ENCODE measurements at places on chromosomes 7 and 10.
A peak's percentile ranks its signal among the peaks of the same experiment; 100 is the strongest.

DNA sequence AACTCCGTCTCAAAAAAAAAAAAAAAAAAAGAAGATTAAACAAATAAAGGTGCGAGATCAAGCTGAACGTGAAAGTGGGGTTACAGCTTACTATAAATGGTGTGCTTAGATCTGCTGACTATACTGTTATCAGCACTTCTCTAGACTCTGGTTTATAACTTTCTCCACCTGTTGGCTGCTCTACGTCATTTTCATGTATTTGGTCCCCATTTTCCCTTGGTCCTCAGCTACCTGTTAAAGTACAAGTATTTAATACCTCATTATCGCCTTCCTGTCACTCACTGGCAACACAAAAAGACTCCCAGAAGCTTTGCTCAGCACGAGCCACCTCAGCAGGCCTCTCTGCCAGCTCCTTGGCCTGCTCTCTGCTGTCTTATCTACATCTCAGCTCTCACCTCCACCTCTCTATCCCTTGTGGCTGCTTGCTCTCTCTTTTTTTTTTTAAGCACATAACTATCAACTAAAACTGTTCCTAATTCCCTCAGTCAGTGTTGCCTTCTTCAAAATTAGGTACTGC lies 95.0 kb downstream of the ARMH3 start:
- DNase-seq: no peak

- DNase-seq: no peak
These were observed 107.2 kb upstream of the TCF7L2 start for GRCh38 chr10:112842832-112843360.

DNA sequence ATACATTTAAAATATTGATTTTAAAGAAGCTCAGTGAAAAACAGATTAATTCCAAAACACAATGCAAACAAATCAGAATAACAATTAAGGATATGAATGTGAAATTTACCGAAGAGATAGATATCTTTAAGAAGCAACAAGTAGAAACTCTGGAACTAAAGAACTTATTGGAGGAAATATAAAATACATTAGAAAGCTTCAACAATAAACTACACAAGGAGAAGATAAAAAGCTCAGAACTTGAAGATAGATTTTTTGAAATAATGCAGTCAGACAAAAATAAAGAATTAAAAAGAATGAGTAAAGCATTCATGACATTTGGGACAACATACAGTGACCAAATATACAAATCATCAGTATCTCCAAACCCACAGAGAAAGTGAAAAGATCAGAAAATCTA lies 43.2 kb downstream of the HIBADH start:
- no peak for DNase-seq

DNA sequence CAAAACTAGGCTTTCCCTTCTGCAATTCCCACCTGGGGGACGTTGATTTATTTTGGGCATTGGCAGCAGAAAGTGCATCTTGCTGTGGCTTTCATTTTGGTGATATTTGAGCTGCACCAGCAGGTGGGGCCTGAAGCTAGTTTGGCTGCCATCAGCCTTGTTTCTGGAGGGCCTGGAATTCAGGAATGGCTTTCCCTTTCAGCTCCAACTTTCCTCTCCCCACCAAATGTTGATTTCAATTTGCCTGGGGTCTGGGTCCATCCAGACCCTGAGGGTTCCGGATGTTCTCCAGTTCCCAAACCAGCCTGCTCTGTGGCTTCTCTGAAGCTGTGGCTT lies 640.4 kb downstream of the TYW1 start:
- no peak for DNase-seq

DNA sequence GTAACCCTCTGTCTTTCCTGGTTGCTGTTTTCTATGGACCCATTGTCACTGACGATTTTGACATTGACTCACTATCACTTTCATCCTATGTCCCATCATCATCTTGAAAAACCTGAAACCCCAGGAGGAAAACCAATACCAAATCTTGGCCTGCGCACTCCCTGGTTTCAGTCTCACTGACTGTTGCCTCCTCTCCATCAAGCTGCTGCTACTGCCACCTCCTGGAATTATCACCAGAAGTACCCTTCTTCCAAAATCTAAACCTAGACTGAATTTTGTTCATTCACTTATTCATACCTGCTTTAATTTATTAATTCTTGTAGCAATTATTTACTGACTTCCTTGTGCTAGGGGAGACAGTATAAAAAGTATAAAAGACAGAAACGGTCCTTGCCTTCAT lies 44.5 kb upstream of the ACBD5 start:
- DNase-seq: peak; percentile 6

- DNase-seq: no peak
These were observed 29.2 kb upstream of the CFAP46 start for GRCh38 chr10:132971448-132972148.

- no peak for DNase-seq
These were observed 62.5 kb downstream of the DAGLB start for GRCh38 chr7:6385110-6385781.

DNA sequence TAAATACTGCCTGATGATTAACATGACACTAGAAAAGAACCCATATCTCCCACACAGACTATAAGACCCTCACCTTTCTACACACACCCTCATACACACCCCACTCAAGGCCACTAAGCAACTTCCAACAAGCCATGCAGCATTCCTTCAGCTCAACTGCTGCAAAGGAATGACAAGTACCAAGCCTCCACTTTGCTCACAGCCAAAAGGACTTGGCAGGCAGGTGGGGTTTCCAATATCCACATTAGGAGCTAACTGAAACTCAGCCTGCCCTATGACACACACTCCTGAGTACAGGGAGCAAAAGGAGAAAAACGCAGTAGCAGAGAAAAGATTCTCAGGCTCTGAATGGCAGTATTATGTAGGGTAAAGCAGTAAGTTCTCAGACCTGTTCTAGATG lies 13.4 kb downstream of the USP54 start:
- no peak for DNase-seq

GRCh38 chr7:44738051-44738723 lies 10.5 kb upstream of the ZMIZ2 start:
- DNase-seq: no peak

- no peak for DNase-seq
These were observed 114.4 kb upstream of the TCERG1L start for GRCh38 chr10:131425752-131426533.

DNA sequence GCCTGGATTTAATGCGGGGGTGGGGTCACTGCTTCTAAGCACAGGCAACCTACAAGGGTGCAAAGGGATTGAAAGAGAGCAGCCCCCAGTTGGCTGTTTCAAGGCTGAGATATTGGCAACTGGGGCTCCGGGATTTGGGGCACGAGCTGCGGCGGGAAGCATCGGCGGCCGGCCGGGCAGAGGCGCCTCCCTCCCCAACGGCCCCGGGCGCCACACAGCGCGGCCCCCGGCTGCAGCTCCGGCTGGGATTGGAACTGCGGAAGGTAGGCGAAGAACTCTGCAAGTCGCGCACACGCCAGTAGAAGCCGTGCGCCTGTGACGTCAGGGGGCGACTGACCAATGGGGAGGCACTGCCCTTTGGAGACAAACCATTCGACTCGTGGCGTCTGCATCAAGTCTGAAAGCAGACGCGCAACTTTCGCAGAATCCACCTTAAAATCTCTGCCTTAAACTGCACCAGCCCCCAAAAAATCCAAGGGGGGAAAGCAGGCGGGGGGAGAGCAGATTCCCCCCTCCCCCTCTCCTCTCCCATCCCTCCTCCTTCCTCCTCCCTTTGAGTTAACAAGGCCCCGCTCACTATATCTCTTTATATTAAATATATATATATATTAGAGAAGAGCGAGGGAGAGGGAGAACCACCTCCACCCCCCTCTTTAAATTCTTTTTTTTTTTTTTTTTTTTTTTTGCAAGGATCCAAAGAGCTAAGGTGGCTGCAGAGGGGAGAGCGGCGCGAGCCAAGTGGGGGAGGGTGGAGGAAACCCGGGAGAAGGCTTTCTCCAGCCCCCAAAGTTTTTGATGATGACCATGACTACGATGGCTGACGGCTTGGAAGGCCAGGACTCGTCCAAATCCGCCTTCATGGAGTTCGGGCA lies at the start of gene DLX6:
TSS of gene DLX6 (plus strand) at position 371 of the 872 bp plus-strand sequence. CDS start at position 796, 425 bp downstream.
- peak; percentile 89 for DNase-seq

GRCh38 chr7:24701261-24702235 lies 55.7 kb downstream of the GSDME start:
- no peak for DNase-seq

DNA sequence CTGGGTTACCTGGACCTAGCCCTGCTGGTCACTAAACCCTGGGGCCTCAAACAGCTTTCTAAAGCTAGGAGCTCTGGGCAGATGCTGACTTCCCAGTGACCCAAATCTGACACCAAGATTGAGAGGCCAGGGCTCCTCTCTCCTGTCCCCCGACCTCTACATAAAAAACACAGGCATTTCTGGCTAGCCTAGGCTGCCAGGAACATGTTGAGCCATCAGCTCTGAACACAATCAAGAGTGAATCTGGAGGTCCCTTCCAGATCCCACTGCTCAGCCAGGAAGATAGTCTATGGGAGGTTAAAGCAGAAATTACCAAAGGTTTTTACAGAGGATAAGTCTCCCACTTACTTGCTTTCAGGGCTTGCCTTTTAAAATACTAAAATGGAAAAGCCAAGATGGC lies 22.1 kb upstream of the PDE1C start:
- DNase-seq: no peak

GRCh38 chr7:42981601-42982000 lies 49.4 kb downstream of the MRPL32 start:
- DNase-seq: no peak

GRCh38 chr7:92647011-92647625 lies 56.9 kb upstream of the FAM133B start:
- no peak for DNase-seq

- no peak for DNase-seq
These were observed 65.5 kb downstream of the FAM53B start for GRCh38 chr10:124678557-124679240.

DNA sequence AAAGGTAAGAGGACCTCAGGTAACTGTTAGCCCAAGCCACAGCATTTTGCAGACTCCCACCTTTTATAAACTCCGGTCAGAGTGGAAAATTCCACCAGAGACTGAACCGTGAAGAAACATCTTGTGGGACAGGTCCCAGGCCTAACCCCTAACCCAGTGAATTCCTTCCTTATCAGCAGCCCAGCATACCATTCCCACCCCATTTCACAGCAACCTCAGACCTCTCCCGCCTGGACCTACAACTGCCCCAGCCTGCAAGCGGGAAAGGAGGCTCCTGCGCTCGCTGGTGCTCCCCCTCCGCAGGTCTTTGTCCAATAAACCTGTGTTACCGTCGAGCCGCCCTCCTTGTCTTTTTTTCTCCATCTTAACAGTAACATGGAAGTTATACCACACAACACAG lies 736.6 kb downstream of the MAGI2 start:
- DNase-seq: no peak

DNA sequence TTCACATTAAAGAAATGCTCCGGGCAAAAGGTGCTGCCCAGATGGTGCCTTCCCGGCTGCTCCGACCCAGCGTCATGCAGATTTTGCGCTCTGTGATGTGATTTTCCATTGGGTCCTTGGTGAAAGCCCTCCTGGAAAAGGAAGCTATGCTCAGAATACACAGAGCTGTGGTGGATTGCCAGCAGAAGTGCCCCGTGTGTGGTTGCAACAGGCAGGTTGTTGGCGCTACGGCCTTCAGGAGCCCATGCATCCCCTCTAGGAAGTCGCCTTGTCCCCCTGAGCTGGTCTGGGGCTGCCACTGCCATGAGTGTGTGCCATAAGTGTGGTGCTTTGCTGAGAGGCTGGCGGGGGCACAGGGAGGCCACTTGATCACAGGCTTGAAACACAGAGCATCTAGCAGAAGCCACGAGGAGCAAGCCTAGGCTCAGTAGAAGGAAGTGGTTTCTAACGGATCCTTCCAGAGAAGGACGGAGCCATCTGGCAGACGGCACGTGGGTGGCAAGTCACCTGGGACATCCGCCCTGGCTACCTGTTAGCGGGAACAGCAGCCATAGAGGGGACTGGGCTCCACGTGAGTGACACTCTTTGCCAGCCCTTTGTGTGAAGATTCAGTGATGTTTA lies 210.9 kb downstream of the CUX1 start:
- DNase-seq: no peak

DNA sequence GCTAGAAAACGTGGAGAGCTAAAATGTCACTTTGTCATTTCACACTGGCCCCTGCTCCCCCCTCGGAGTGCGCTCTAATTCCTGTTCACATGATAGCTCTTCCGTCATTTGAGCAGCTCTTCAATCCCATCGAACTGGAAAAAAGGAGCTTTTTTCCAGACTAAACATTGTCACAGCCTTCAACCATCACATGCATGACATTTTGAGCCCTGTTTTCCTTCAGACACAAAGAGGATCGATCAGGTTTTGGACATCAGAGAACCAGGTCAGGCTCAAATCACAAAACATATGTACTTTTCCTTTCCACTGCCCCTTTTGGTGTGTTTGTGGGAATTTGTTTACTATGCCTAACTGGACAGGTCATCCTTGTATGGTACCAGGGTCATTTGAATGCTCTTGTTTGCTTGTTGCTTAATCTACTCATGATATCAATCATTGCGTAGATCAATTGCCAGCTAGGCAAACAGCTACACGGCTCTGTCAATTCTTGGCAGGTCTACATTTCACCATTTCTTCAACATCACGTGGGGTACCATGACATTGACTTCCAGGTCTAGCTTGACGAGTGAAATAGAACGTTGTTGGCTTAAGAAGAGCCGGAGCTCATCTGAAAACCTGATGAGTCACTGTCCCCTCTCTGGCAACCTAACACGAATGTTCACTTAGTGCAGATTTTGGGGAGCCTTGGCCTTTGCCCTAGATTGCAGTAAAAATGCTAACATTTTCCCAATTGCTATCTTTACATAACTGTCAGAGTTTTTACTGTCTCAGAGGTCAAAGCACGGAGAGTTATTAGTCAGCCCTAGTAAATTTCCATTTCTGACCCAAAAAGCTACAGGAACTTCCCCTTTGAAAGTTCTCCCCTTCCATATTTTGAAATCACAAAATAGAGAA lies 87.3 kb downstream of the LYZL2 start:
- no peak for DNase-seq

DNA sequence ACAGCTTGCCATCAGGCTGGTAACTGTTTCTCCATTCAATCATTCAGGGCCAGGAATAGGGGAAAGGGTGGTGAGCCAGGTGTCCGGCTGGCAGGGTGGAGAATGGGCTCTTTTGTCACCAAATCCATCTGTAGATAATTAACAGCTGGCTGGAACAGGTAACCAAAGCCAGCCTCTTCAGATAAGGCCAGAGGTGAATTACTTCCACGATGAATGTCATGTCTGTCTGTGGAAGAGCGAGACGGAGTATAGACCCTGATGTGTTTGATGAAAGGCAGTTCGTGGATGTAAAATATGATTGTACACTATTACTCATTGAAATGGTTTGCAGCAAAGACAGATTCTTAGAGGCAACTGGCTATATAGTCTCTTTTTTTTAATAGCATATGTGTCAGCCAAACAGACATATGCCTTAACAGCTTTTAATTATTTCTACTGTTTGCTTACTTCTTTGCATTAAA lies 149.8 kb downstream of the KLF6 start:
- no peak for DNase-seq

DNA sequence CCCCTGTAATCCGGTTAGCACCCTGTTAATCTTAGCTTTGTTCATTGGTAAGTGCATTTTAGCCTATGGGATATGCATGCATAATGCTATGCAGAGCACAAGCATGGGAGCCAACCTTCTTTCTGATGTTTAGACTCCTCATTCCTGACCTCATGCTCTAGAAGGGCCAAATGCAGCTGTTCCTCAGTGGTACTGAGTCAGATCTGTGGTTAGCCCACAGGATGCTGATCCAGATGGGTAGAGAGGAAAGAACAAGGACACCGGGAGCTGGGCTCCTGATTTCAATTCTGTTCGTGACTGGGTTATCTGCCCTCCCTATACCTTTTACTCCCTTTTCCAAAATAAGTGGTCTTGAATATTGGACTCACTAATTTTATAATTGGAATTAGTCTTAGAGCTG lies 31.7 kb upstream of the C10orf90 start:
- no peak for DNase-seq

All from HEK293T (cell line).